Mesenteric fat pad (tissue), 1 donor: ENCODE measurements at places on chromosomes 12 and 14. TPM values are rescaled to one million over a fixed set of nuclear protein-coding genes. Genes with fewer than 3 reads are reported as not detected.

The IRAK3 gene
- total RNA-seq, result 58.9 TPM

The CLEC6A gene
- total RNA-seq, result not detected

The SERPINA3 gene
- total RNA-seq, result 139 TPM

The ASCL1 gene
- not detected for total RNA-seq

The GPRC5D gene
- not detected for total RNA-seq

The CLEC7A gene
- 27.7 TPM for total RNA-seq

The KRT4 gene
- not detected for total RNA-seq

GRCh38 chr12:91173124-91173523, 9.5 kb downstream of the DCN start:
- DNase-seq, result no peak

- DNase-seq, result no peak
These were observed 222.7 kb upstream of the NOVA1 start for GRCh38 chr14:26820572-26820971.

GRCh38 chr12:4700621-4701026, 19.6 kb upstream of the GALNT8 start:
- no peak for DNase-seq

GRCh38 chr12:129036135-129036534, 182.9 kb downstream of the GLT1D1 start:
- no peak for DNase-seq

- no peak for DNase-seq
These were observed 197.4 kb upstream of the GARIN6 start for GRCh38 chr12:99450036-99450630.

- no peak for DNase-seq
These were observed 23.9 kb downstream of the SERPINA10 start for GRCh38 chr14:94269156-94269555.

GRCh38 chr12:24960222-24960855, 11.4 kb upstream of the BCAT1 start:
- no peak for DNase-seq

DNA sequence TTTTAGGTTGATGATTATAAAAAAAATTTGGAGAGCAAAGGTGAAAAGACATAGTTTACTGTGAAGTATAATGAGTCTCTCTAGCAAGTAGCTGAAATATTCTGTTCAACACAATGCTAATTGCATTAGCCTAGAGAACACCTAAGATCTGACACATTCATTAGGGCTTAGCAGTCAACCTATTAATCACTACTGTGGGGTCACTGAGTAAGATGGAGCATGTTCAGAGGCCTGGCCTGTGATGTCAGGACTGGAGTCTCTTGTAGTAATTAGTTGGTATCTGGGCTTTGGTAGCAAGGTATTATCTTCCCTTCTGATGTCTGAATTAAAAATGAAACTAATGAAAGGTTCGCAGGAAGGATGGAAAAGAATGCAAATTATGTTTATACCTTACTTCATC, 112.7 kb downstream of the SLC16A7 start:
- no peak for DNase-seq

DNA sequence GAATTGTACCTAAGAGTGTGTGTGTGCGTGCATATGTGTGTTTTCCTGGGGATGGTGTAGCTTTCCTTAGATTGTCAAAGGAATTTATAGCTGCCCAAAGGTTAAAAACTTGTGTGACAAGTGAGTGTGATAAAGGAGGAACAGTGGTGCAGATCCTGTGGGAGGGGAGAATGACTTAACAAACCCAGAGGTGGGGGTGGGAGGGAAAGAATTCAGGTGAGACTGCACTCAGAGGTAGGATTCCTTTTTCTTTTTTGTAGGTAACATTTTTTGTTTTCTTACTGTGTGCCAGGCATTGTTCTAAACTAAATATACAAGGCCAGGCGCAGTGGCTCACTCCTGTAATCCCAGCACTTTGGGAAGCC, 45.3 kb upstream of the SINHCAF start:
- no peak for DNase-seq

DNA sequence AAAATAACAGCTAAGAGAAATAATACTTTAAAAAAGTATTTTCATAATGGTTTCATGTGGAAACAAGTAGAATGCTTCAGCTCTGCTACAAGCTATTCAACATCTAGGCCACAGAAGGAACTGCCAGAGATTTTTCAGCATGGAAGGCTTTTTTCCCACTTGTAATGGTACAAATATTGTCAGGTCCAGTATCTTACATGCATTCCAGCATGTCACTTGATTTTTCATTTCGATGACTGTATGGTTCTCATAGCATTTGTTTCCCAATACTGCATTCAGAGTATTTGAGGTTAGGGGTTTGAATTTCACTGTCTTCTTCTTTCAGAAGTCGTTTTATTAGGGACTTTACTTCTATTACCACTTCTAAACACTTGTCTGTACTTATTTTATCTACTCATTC, 1701.5 kb upstream of the FLRT2 start:
- no peak for DNase-seq

DNA sequence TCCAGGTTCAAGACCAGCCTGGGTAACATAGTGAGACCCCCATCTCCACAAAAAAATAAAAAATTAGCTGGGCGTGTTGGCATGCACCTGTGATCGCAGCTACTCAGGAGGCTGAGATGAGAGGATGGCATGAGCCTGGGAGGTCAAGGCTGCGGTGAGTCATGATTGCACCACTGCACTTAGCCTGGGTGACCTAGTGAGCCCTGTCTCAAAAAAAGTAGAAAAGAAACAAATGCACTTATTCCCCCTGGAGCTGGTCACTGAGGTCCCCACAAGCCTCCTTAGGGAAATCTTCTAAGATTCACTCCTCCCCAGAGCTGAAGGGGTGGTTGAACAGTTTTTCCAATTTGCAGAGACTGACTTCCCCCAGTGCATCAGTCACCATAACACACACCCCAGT, 1.6 kb downstream of the CD9 start:
- DNase-seq, result no peak

DNA sequence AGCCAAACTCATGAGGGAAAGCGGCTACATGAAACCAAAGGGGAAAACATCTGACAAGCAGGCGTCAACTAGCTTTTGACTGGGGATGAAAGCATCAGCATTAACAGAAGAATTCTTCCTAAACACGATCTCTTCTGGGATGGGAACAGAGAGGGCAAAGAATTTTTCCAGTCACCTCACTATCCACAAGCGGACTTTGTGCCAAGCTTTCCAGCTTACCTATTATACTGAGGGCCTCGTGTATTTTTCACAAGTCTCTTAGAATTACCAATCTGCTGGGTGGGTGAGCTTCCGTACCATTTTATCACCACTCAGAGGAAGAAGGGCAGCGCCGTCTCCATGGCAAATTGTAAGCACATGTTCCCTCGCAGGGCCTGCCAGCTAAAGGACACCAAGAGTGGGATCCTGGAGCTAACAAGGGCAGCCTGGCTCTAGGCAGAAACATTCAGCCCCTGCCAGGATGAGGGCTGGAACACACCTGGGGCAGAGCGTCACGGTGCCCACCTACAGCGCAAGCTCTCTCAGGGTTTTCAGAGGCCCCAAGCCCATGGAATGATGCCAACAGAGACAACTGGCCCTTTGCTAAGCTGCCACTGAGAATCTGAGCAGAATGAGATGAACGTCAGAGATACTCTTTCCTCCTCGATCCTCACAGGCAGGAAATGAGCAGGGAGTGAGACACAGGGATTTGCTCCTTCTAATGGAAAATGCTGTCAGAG, 74.6 kb downstream of the CHGA start:
- DNase-seq, result no peak
